ENCODE measurements at places on chromosomes 1 and 21.

GRCh38 chr1:151146072-151146411, 389 bp downstream of the SEMA6C start:
- no peak for DNase-seq

- DNase-seq, result no peak
Measured at GRCh38 chr1:107480548-107481415, 339.9 kb downstream of the NTNG1 start.

DNA sequence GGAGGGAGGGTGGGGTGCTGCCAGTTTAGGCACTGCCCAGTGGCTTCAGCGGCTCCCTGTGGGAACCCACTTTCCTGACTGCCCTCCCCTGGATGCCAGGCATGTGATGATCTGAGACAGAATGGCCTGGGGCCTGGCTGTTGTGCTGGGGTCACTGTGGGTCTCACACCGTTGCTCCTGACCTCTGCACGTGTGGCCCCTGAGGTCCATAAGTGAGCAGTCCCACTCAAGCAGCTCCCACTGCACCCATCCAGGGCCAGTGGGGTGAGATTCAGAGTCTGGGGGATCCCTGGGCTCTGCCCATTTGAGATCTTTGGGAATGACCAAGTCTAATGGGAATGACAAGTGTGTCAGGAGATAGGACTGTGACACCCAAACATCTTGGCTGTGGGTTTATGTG, 18.0 kb downstream of the PODN start:
- no peak for DNase-seq

DNA sequence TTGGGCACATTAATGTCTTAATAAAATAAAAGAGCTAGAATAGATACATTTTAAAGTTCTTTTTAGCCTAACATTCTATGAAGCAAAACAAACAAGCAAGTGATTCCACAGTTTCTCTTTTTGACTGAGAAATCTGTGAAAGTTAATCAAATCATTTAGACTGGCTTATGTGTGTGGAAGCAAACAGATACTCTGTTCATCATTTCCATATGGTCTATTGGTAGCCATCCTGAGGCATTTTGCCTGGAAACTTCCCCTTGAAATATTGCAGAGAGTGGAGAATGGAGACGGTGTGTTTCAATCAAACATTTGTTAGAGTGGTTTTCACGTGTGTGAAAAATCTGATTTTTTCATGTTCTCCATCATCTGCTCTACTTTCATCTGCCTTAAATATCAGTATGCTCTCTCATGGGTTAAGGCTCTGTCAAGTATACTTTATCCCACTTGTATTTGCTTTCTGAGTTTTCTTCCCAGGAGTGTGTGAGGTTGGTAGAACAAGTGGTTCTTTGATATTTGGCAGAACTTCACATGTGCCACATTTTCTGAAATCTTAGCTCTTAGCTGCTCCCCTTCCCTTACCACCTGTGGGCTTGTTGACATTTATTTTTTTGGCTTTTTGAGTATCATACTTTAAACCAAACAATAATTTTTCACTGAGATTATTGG, 139.1 kb upstream of the PTGFR start:
- DNase-seq, result no peak

DNA sequence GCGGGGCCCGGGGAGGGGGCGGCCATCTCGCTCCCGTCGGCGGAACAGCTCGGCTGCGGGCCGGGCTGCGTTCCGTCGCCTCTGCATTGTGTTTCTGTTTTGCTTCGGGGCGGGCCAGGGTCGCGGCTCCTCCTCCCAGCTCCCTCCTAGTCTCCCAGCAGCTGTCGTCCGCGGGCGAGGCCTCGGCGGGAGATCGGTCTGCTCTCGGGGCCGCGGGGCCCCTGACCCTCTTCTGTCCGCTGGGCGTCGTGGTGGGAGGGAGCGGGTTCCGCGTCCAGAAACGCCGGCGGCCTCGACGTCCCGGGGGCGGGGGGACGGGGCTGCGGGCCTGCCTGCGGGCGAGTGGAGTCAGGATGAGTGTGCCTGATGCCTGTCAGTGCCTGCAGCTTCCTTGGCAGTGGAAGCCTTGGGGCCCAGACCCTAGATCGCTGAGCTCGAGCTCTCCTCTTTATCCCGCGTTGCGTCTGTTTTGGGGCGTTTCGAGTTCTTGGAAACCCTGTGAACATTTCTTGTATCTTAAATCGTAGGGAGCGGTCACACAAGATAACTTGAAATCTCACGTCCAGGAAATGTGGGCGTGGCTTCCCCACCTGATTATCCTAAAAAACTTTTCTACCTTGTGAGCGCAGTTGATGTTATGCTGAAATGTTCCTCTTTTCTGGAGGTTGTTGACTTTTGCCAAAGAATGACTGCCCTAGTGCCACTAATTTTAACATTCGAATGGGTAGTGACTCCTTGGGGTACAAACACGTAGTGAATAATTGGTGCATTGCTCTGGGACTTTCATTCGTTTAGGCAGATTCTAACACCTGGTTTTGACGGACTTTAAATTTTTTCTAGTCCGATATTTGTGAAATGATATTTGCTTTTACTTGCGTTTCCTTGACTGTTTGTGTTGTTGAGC, 676 bp downstream of the MORC3 start:
- DNase-seq, result no peak

DNA sequence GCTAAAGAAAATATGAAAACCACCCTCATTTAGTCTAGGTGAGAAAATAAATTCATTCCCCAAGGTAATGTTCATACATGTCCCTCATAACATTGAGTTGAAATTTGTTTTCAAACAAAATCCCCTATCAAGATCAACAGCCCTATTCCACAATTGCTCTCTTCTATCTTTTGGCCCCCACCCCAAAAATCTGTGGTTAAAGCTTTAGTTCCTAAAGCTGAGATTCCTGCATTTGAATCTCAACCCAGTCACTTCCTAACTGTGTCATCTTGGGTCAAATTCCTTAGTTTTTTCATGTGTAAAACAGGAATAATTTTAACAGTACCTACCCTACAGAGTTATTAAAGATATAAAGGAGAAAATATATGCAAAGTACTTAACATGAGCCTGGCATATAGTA, 22.0 kb downstream of the KIAA0319L start:
- DNase-seq, result no peak

GRCh38 chr1:207854001-207854400, 56.9 kb downstream of the CD34 start:
- no peak for DNase-seq

DNA sequence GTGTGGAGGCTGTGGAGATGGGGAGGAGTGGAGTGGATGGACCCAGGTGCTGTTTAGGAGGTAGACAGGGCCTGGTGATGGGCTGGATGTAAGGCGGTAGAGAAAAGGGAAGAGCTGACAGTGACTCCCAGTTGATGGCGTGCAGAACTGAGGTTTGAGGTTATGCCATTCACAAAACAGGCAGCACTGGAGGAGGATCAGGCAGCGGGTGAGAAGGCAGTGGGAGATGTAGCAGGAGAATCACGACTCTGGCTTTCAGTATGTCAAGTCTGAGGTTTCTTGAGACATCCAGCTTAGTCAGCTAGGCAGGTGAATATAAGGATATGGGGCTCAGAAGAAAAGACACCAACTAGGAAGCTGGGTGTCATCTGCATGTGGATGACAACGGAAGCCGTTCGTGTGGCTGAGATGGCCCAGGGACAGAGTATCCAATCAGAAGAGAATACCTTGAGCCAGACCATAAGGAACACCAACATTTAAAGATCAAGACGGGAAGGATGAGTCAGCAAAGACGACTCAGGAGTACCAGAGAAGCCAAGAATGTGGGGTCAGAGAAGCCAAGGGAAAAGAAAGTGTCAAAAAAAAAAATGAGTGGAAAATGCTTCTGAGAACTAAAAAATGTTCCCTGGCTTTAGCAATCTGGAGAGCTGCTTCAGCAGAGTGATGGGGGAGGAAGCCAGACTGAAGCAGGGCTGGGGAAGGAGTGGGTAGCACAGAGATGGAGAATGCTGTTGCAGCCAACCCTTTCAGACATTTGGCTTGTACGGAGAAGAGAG, 15.2 kb downstream of the LRRN2 start:
- no peak for DNase-seq

GRCh38 chr1:221200464-221200863, 321.2 kb downstream of the HLX start:
- no peak for DNase-seq

GRCh38 chr21:43322805-43323204, 104.1 kb downstream of the SIK1 start:
- DNase-seq, result no peak

- DNase-seq, result no peak
Measured at GRCh38 chr1:3577711-3578432, 33.4 kb downstream of the MEGF6 start.

DNA sequence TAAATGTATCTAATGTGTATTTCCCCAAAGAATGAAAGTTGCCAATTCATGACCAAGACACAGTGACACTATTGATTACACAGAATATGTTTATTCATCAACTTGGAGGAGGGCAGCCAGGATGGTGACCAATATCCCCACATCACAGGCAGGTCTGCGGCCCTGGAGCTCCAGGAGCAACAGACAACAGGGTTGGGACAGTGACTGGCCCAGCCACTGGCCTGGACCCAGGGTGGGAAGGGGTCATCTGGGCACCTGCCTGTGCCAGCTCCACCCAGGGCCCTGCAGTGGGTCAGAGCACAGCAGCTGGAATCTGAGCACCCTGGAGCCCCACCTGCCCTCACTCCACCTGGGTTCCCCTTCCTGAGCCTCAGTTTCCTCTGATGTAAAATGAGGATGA, 466.1 kb downstream of the MATN1 start:
- DNase-seq, result no peak

GRCh38 chr1:32180186-32181060, 948 bp downstream of the TXLNA start:
- no peak for DNase-seq
